ENCODE measurements at places on chromosomes 7 and 10.

DNA sequence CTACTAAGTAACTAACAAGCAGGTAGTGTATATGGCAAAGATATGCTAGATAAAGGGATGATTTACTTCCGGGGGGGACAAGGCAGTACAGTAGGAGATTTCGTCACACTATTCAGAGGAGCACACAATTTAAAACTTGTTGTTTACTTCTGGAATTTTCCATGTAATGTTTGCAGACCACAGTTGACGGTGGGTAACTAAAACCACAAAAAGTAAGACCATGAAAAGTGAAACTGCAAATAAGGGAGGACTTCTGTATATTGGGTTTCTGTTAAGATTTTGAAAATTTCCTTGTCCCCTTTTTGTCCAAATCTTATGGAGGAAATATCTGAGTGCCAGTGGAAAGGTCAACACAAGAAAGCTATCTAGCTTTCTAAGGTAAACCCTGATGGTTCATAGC, 170.0 kb downstream of the ELAPOR2 start:
- no peaks in the 10 kb centered on the region for H3K4me1 ChIP-seq
- no peak for DNase-seq
- no peak overlapping the region for H3K27ac ChIP-seq
- H3K36me3 ChIP-seq = no peaks in the 10 kb centered on the region

- H3K4me3 ChIP-seq = no peak overlapping the region
- DNase-seq = no peak
- H3K27me3 ChIP-seq = no peaks in the 10 kb centered on the region
Observed at GRCh38 chr10:67607472-67607871, 88.5 kb downstream of the CTNNA3 start.

- no peak overlapping the region for H3K4me3 ChIP-seq
- no peak for DNase-seq
- no peaks in the 10 kb centered on the region for H3K27me3 ChIP-seq
- H3K36me3 ChIP-seq = no peaks in the 10 kb centered on the region
Observed at GRCh38 chr7:85583131-85583953, 396.5 kb upstream of the SEMA3D start.

GRCh38 chr10:52949899-52950298, 177.3 kb upstream of the MBL2 start:
- H3K36me3 ChIP-seq = no peaks in the 10 kb centered on the region
- no peaks in the 10 kb centered on the region for H3K4me1 ChIP-seq
- no peak for DNase-seq
- H3K27ac ChIP-seq = no peak overlapping the region
- H3K27me3 ChIP-seq = no peaks in the 10 kb centered on the region
- no peak overlapping the region for H3K4me3 ChIP-seq

DNA sequence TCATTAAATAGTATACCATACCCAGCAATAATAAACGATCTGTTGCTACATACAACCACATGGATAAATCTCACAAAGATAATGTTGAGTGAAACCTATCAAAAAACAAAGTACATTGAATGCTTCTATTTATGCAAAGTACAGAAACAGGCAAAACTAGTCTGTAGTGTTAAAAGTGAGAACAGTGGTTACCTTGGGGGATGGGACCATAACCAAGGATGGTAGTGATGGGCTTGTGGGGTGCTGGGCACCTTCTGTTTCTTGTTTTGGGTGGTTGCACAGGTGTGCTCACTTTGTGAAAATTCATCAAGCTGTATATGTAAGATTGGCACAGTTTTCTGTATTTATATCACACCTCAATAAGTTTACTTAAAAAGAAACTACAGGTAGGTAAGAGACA, 105.7 kb downstream of the ATE1 start:
- no peak for DNase-seq
- H3K4me3 ChIP-seq = no peak overlapping the region
- H3K27ac ChIP-seq = no peak overlapping the region
- no peaks in the 10 kb centered on the region for H3K4me1 ChIP-seq

GRCh38 chr10:26044141-26044749, 110.2 kb downstream of the MYO3A start:
- H3K4me3 ChIP-seq = no peak overlapping the region
- H3K27me3 ChIP-seq = no peaks in the 10 kb centered on the region
- no peak overlapping the region for H3K27ac ChIP-seq
- no peak for DNase-seq
- H3K4me1 ChIP-seq = no peaks in the 10 kb centered on the region
- H3K36me3 ChIP-seq = no peaks in the 10 kb centered on the region

GRCh38 chr10:133366751-133367150, 6.4 kb downstream of the ECHS1 start:
- no peak overlapping the region for H3K4me3 ChIP-seq
- H3K27me3 ChIP-seq = no peaks in the 10 kb centered on the region
- DNase-seq = no peak
- peaks cover 62% of the 10 kb centered on the region for H3K36me3 ChIP-seq

- H3K36me3 ChIP-seq = no peaks in the 10 kb centered on the region
- H3K4me1 ChIP-seq = peaks cover 16% of the 10 kb centered on the region
- H3K27ac ChIP-seq = no peak overlapping the region
- no peak for DNase-seq
Observed at GRCh38 chr7:22851145-22851544, 28.5 kb upstream of the TOMM7 start.

- no peak overlapping the region for H3K27ac ChIP-seq
- no peaks in the 10 kb centered on the region for H3K27me3 ChIP-seq
- no peak for DNase-seq
- H3K36me3 ChIP-seq = no peaks in the 10 kb centered on the region
- no peaks in the 10 kb centered on the region for H3K4me1 ChIP-seq
Observed at GRCh38 chr10:47058961-47059391, 147.7 kb downstream of the PTPN20 start.

GRCh38 chr10:60044242-60044641, 137.9 kb upstream of the CCDC6 start:
- no peaks in the 10 kb centered on the region for H3K4me1 ChIP-seq
- H3K36me3 ChIP-seq = no peaks in the 10 kb centered on the region
- no peak overlapping the region for H3K27ac ChIP-seq
- no peaks in the 10 kb centered on the region for H3K27me3 ChIP-seq

- no peaks in the 10 kb centered on the region for H3K36me3 ChIP-seq
- H3K4me3 ChIP-seq = peak overlapping the region; percentile 56
- no peaks in the 10 kb centered on the region for H3K4me1 ChIP-seq
- DNase-seq = no peak
Observed at GRCh38 chr7:33129806-33130153, 416 bp downstream of the BBS9 start.

- no peak overlapping the region for H3K27ac ChIP-seq
- H3K36me3 ChIP-seq = no peaks in the 10 kb centered on the region
- DNase-seq = no peak
- H3K4me3 ChIP-seq = no peak overlapping the region
- no peaks in the 10 kb centered on the region for H3K4me1 ChIP-seq
Observed at GRCh38 chr10:33412653-33413361, 78.3 kb upstream of the NRP1 start.

DNA sequence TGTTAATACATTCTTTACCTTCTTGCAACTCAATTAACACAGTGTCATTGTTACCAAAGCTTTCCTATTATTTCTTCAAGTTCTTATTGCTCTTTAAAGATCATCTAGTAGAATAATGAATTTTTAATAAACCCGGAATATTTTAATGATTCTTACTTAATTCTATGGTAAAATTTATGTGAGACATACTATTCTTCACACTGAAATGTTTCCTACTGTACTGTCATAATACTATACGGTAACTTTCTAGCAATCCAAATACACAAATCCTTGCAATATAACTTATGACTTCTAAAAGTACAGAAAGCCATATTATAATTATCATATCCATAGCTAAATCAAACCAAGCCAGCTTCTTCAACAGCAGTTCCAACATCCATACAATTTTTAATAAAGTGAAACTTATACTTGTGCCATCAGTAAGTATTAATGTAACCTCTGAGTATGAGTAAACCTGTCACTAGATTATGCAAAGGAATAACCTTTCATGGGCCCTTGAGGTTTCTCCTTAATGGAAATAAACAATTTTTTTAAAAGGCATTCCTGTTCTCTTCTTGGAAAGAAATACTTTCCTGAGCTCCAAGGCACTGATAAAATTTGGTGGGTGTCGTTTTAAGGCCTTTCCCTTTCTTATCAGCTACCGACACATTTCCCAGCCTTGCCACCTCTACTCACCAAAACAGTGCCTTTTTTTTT, 87.4 kb downstream of the IMMP2L start:
- H3K27me3 ChIP-seq = no peaks in the 10 kb centered on the region
- H3K36me3 ChIP-seq = no peaks in the 10 kb centered on the region
- no peaks in the 10 kb centered on the region for H3K4me1 ChIP-seq
- DNase-seq = no peak

- DNase-seq = no peak
- no peak overlapping the region for H3K27ac ChIP-seq
- H3K36me3 ChIP-seq = no peaks in the 10 kb centered on the region
- H3K4me3 ChIP-seq = no peak overlapping the region
- H3K4me1 ChIP-seq = no peaks in the 10 kb centered on the region
Observed at GRCh38 chr10:23383637-23384036, 39.0 kb upstream of the C10orf67 start.

DNA sequence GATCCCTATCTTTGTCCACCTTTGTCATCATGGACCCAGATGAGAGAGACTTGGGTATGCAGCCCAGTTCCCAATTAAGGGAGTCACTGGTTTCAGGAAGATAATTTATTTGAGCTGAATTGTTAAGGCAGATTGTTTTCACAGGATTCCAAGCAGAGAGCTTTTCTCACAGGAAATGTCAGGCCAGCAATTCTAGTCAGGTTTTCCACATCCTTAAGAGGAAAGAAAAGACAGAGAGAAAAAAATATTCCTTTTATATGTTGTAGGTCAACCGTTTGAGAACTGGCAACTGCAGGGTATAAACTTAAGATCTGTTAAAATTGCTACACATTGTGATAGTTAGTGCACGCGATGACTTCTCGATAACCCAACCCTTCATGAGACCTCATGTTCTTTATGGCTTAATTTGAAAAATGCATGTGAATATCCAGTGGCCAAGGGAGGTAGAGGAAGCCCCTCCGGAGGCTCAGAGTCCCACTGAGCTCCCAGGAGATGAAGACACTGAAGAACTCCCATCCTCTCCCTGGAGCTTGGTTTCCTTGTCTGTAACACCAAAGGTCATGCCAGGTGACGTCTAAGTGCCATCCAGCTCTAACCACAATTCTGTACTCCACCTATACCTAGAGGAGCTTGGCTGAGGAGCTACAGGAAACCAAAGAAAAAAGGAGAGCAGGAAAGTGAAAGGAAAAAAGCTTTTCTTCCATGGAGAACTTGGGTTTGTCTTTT, 45.6 kb downstream of the MINDY4 start:
- DNase-seq = peak; percentile 24
- no peaks in the 10 kb centered on the region for H3K4me1 ChIP-seq
- no peak overlapping the region for H3K4me3 ChIP-seq

GRCh38 chr7:117963264-117964197, 90.3 kb upstream of the CTTNBP2 start:
- H3K36me3 ChIP-seq = no peaks in the 10 kb centered on the region
- peaks cover 15% of the 10 kb centered on the region for H3K4me1 ChIP-seq
- no peak overlapping the region for H3K4me3 ChIP-seq
- no peaks in the 10 kb centered on the region for H3K27me3 ChIP-seq
- no peak for DNase-seq
- H3K27ac ChIP-seq = no peak overlapping the region

- H3K4me1 ChIP-seq = peaks cover 14% of the 10 kb centered on the region
- H3K36me3 ChIP-seq = no peaks in the 10 kb centered on the region
- no peak overlapping the region for H3K4me3 ChIP-seq
- no peak overlapping the region for H3K27ac ChIP-seq
- peaks cover 5% of the 10 kb centered on the region for H3K27me3 ChIP-seq
- DNase-seq = no peak
Observed at GRCh38 chr7:6501586-6502564, 49.4 kb downstream of the GRID2IP start.

DNA sequence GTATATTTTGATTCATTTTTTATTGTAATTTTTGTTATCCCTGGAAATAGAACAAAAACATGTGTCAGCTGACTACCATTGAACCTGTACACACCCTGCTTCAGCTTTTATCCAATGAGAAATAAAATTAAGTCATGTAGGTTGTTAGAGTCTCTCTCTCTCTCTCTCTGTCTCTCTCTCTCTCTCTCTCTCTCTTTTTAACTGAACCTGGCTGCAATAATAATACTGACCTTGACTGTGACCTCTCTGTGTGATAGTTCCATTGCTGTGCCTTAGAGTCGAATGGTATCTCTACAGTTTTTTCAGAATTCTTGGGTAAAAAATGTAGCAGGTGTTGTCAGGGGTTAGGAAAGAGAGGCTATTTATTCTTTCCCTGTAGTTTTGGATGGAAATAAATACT, 637.8 kb downstream of the CNTNAP2 start:
- no peak overlapping the region for H3K27ac ChIP-seq
- DNase-seq = no peak
- H3K27me3 ChIP-seq = no peaks in the 10 kb centered on the region
- H3K4me3 ChIP-seq = no peak overlapping the region
- H3K4me1 ChIP-seq = no peaks in the 10 kb centered on the region

- no peaks in the 10 kb centered on the region for H3K36me3 ChIP-seq
- H3K27ac ChIP-seq = no peak overlapping the region
- H3K4me3 ChIP-seq = no peak overlapping the region
- no peaks in the 10 kb centered on the region for H3K27me3 ChIP-seq
- H3K4me1 ChIP-seq = peaks cover 15% of the 10 kb centered on the region
- no peak for DNase-seq
Observed at GRCh38 chr10:43251419-43252165, 15.3 kb downstream of the RASGEF1A start.

DNA sequence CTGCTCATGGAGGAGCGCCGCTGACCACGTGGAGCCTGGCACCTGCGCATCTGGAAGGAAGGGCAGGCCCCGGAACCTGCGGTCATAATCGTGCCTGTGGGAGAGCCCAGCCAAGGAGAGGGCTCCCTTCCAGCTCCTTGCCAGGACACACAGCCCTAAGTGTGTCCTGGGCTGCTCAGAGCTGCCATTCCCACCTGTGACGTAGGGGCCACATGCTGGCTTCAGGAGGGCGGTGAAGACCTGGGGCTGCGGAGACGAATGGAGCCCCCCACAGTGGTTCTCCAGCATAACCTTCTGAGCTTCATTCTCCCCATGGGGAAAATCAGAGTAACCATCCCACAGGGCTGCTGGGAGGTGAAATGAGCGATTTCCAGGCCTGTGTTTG, 127.6 kb upstream of the CHST15 start:
- peaks cover 8% of the 10 kb centered on the region for H3K4me1 ChIP-seq
- no peak for DNase-seq
- H3K4me3 ChIP-seq = no peak overlapping the region
- no peaks in the 10 kb centered on the region for H3K36me3 ChIP-seq
- H3K27ac ChIP-seq = no peak overlapping the region
- H3K27me3 ChIP-seq = no peaks in the 10 kb centered on the region

GRCh38 chr10:133158756-133159610, 1.0 kb upstream of the KNDC1 start:
- peaks cover 41% of the 10 kb centered on the region for H3K4me1 ChIP-seq
- no peak for DNase-seq
- no peak overlapping the region for H3K27ac ChIP-seq
- H3K4me3 ChIP-seq = no peak overlapping the region

- H3K27ac ChIP-seq = no peak overlapping the region
Observed at GRCh38 chr10:70528741-70529362, 50.3 kb downstream of the PALD1 start.

- no peaks in the 10 kb centered on the region for H3K4me1 ChIP-seq
- peaks cover 14% of the 10 kb centered on the region for H3K36me3 ChIP-seq
- DNase-seq = no peak
Observed at GRCh38 chr10:102133373-102134195, 744 bp downstream of the PPRC1 start.

- H3K4me1 ChIP-seq = no peaks in the 10 kb centered on the region
- no peak overlapping the region for H3K4me3 ChIP-seq
- DNase-seq = no peak
- no peaks in the 10 kb centered on the region for H3K27me3 ChIP-seq
Observed at GRCh38 chr10:87759551-87759950, 58.5 kb downstream of the ATAD1 start.

All from H1 (cell line).